NCI-H1694 treated with DMSO at 0.1 percent for 48 hours (cell line): ENCODE measurements at places on chromosomes 6 and 20.

GRCh38 chr6:113923526-113923925 is 47.4 kb downstream of the HDAC2 start:
- DNase-seq, result no peak

GRCh38 chr6:154276810-154277628 is 79.6 kb downstream of the IPCEF1 start:
- DNase-seq, result peak; percentile 32

DNA sequence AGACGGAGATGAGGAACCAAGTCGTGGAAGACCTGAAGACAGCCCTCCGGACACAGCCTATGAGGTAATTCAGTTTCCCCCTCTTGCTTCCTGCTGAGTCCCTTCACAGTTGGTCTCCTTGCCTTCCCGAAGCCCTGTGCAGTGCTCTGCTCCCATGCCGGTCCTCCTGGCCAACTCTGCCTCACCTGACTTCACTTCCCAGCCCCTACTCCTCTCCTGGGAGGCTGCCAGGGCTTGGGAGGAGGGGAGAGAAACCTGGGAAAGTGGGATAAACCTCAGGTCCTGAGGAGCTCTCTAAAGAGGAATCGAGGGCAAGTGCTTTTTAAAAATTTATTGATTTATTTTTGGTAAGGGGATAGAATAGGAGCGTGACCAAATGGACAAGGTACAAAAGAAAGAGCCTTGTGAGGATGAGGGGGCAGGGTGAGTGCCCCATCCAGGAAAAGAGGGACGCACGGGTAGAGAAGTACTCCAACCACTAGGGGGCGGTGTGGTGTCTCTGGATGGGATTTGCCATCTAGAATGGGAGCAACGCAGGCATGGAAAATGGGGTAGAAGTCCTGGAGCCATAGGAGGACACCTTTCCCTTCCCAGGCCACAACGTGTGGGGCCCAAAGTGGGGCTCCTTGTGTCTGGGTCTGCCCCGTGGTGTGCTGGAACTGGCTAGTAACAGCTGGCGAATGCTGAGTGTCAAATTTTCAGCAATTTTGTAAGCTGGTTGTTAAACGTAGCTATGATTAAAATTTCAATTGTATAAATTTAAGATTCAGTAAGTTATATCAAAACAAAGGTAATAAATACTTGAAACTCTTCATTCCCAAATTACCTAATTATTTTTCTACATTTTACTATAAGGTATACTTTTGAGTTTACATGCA is 69.0 kb downstream of the MOCS1 start:
- no peak for DNase-seq

DNA sequence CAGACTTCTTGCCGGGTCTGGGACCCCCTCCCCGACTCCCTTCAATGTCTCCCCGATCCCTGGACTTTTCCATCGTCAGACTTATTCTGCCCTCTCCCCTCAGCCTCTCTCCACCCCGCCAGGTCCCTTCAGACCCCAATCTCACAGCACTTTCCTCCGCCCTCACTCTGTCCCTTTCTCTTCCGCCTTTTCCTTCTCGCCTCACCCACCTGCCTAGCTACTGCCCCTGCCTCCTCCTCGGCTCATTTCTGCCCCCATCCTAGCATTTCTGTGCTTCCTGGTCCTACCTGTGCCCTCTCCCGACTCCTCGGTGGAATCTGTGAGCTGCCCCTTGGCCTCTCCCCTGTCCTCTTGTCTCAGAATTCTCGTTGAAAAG is 616 bp downstream of the CHMP4B start:
- DNase-seq, result no peak

GRCh38 chr6:22043284-22043962 is 253.4 kb downstream of the PRL start:
- DNase-seq, result no peak

GRCh38 chr20:48618052-48618451 is 209.7 kb downstream of the PREX1 start:
- no peak for DNase-seq

- no peak for DNase-seq
Measured at GRCh38 chr6:79467716-79468115, 69.5 kb downstream of the LCA5 start.

DNA sequence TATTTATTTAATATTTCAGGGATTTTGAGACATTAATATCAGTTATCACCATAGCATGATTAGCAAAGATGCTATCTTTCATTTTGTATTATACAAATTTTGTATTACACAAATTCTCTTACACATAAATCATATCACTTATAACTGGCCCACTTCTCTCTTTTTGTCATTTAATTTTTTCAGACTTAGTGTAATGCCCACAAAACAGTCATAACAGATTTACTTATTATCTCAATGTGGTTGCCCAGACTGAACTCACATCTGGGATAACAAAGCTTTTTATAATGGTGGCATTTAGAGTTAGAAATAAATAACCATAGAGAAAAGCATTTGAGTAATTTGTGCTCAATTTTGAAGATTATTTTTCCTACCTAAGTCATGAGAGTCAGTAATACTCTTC is 148.3 kb downstream of the TFAP2B start:
- no peak for DNase-seq

- DNase-seq, result peak; percentile 52
Measured at GRCh38 chr6:3410385-3411360, 46.2 kb downstream of the SLC22A23 start.

DNA sequence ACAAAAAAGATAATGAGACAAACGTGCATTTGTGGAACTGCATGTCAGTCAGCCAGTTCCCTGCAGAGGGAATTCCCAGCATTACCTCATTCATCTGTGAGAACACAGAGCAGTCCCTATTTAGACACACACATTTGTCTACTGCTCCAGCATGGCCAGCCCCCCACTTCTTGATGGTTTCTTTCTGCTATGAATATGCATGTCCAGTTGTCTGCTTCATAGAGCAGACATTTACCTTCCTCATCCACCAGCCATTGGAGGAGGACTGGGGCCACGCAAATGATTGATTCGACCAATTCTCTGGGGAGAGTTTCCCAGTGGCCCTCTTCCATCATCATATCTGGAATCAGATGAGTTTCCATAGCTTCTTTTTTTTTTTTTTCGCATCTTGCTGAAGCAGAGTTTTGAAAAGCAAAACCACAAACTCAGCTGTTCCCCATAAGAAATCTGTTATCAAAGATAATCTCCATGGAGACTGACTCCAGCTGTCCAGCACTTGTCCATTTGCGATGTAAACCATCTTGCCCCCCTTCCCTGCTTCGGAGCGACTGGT is 11.8 kb downstream of the ENPP1 start:
- DNase-seq, result no peak

DNA sequence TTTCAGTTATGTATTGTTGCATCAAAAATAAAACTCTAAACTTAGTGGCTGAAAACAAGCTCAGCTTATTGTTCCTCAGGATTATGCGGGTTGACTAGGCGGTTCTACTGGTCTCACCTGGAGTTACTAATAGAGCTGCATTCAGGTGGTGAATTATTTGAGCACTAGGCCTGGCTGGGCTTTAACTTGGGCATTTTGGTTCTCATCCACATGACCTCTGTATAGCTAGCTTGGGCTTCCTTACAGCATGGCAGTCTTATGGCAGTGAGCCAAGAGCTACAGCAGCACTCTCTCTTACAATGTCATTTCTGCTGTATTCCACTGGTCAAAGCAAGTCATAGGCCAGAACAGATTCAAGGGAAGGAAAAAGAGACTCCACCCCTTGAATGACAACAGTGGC is 1.6 kb downstream of the PGBD1 start:
- no peak for DNase-seq

GRCh38 chr6:124053315-124053714 is 249.7 kb downstream of the NKAIN2 start:
- no peak for DNase-seq

DNA sequence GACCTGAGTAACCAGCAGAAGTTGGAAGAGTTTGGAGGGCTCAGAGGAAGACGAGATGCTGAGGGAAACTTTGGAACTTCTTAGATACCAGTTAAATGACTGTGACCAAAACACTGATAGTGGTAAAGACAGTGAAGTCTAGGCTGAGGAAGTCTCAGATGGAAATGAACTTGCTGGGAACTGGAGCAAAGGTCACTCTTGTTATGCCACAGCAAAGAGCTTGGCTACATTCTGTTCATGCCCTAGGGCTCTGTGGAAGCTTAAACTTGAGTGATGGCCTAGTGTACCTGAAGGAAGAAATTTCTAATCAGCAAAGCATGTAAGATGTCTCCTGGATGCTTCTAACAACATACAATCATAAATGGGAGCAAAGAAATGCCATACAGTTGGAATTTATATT is 24.7 kb downstream of the WDR27 start:
- DNase-seq, result no peak

DNA sequence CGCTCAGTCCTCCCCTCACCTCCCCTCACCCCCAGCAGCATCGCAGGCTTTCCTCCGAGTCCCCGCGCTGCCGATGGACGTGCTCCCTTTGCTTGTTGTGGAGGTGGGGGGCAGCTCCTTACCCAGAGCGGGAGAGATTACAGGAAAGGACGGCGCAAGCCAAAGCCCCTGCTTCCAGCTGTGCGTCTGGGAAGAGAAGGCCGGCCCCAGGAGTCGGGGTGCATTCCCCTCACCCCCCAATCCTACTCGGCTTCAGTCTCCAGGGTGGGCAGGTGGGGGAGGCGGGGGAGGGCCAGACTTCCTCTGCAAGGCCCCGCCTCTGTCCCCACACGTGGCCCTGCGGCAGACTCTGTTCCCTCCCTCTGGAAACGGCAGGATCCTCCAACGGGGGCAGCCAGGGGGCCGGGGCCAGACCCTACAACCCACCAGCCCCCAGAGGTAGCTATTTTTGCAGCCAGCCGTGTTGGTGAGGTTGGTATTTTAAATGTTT is 43.6 kb downstream of the NTSR1 start:
- DNase-seq, result no peak

GRCh38 chr6:118594877-118595276 is 46.8 kb downstream of the PLN start:
- no peak for DNase-seq
